ENCODE measurements at places on chromosomes 6 and 20. TPM values are rescaled to one million over a fixed set of nuclear protein-coding genes. Genes with fewer than 3 reads are reported as not detected.

GRCh38 chr6:157622427-157622826 is 200.6 kb upstream of the SNX9 start:
- no peak for DNase-seq

DNA sequence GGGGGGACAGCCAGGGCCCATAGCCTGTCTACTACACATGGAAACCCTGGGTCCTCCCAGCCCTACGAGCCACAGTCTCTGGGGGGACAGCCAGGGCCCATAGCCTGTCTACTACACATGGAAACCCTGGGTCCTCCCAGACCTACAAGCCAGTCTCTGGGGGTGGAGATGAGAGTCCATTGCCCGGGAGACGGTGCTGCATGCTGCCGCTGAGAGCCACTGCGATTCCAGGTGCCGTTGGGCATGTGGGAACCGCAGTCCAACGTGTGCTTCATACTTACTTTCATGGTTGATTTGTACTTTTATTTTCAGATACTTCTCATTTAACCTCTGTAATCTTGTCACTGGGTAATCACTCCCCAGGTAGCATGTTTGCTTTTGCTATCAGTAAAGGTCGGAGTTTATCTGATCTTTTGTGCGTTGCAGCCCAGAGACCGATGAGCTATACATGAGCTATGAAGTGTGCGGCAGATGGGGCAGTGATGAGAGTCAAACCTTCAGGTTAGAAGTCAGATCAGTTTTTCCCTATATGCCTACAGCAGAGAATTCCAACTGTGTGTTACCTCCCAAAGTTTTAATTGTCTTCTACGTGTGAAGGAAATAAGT is 58.2 kb downstream of the SMOC2 start:
- no peak for DNase-seq

DNA sequence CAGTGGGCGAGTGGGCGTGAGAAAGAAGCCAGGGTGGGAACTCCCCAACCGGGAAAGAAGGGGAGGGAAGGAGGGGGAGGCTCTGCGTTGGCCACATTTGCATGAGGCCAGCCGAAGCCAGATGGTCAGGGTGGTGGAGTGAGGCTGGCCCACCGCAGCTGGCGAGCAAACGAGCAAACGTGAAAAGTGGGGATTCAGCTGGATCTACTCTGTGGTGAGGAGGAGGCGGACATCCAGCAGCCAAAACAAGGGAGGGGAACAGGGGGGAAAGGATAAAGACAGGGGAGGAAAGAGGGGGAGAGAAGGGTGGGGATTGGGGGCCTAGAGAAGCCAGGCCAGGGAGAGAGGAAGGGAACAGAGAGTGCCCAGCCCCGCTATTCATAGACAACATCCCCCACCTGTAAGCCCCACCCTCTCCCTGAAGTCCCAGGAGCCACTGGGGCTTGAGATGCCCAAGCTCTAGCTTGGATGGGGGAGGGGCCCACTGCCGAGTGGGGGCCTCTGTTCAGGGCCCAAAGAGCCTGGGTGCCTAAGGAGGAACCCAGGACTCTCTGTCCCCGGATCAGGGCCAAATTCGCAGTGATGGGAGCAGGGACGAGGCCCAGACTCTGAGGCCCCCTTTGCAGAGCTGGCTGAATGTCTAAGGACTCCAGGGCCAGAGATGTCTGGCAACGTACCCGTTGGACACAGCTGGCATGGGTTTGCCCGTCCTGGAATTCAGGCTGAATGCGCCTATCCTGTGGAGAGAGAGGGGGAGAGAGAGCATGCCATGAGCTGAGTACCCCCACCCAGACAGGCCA is 45.1 kb downstream of the CPNE5 start:
- no peak for DNase-seq

DNA sequence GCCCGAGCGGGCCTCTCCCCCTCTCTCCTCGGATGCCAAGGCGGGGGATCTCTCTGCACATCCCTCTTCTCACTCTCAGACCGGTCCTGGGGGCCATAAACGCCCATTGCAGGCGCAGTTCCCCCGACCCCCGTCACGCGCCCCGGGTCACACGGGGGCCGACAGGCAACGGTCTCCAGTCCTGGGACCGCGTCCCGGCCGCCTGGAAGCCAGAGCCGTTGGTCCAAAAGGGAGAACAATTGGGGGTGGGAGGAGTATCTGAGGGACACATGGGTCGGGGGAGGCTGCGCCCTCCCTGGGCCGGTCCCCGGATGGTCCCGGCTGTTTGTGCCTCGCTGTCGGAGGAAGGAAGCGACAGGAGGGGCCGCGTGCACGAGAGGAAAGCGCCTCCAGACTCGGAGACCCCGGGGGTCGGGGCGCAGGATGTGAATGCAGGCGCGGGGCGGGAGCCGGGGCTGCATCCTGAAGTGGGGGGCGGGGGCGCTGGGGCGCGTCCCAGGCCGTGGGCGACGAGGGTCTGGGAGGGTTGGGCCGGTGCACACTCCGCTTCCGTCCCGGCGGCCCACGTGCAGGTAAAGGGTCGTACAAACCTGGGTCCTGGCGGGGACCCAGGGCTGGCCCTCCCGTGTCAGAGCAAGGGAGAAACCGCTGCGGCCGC is 903 bp downstream of the SLC4A11 start:
- no peak for DNase-seq

GRCh38 chr6:90369024-90369519 is 72.4 kb upstream of the BACH2 start:
- no peak for DNase-seq

GRCh38 chr6:114106020-114106419 is 135.1 kb upstream of the HDAC2 start:
- DNase-seq: no peak

- peak; percentile 71 for DNase-seq
Observed at GRCh38 chr6:36120539-36120938, 9.8 kb upstream of the MAPK13 start.

- DNase-seq: no peak
Observed at GRCh38 chr6:20840675-20841074, 306.4 kb downstream of the CDKAL1 start.

DNA sequence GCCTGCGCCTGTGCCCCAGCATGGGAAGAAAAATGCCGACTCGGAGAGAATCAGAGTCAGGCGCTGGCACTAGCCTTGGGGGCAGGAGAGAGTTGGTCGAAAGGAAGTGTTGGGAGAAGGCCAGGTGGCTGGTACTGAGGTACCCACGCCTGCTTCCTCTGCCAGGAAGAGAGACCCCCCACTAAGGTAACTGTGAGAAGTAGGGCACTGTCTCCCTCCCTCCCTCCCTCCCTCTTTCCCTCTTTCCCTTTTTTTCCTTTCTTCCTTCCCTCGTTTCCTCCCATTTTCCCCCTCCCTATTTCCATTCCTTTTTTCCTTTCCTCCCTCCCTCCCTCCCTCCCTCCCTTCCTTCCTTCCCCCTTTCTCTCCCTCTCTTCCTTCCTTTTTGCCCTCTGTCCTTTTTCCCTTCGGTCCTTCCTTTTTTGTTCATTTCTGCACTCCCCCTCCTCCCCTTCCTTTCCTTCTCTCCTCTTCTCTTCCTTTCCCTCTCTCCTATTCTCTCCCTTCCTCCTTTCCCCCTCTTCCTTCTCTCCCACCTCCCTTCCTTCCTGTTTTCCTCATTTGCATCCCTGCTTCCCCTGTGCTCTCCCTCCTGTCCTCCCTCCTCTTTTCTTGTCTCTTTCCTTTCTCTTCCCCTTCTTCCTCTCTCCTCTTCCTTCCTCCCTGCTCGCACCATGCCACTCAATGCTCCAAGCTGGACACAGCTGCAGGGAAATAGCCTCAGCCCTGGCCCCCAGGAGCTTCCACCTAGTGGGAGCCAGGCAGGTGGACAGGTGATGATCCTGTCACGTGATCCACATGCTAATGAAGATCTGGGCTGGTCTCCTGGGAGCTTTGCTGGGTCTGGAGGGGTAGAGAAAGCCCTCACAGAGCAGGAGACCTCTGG is 148.0 kb downstream of the DHX35 start:
- DNase-seq: no peak

GRCh38 chr6:35295521-35296315 is 1.9 kb upstream of the DEF6 start:
- DNase-seq: no peak

DNA sequence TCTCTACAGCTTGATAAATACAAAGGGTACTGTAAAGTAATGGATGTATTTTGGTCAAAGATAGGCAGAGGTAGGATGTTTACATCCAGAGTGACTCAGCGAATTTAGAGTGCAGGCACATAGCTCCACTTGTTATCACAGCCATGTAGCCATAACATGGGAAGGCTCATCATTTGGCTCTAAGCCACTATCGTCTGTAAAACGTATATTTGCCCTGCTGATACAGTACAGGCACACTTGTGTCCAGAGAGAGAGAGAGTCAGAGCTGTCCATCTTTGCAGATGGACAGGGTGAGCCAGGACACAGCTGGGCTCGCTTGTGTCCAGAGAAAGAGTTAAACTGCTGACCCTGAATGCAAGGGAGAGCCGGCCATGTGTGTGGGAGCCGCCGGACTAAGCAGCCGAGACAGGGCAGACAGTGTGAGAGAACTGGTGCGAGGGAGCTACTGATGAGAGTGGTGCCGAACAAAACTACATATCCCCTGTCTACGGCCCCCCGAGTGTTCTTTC is 619.0 kb downstream of the DOK5 start:
- no peak for DNase-seq

DNA sequence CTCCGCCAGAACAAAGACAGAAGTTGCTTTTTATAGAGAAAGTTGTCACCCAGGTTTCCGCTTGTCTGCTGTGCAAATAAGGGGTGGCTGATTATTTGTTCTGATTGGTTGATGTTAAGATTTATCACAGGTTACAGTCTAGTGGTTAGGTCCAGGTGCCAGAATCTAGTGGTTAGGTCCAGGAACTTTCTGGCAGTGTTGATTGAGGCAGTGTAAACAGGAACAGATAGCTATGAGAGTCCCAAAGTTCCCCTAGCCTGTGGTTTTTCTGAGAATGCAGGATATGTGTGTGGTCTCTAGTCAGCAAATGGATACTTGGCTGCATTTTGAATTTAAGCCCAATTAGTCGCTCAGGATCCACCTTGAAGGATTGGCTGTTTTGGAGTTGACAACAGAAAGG is 148.0 kb downstream of the TMEM200A start:
- DNase-seq: peak; percentile 82

- no peak for DNase-seq
Observed at GRCh38 chr6:159761129-159761872, 544 bp upstream of the ACAT2 start.

GRCh38 chr20:42493001-42493400 is 696.7 kb downstream of the PTPRT start:
- DNase-seq: no peak

GRCh38 chr6:163670336-163670735 is 255.8 kb downstream of the QKI start:
- DNase-seq: no peak

The TMEM244 gene
- total RNA-seq: not detected

The PSMA7 gene
- 450 TPM for total RNA-seq

The C6orf47 gene
- total RNA-seq: 18.1 TPM

The DCBLD1 gene
- total RNA-seq: 3.9 TPM

The SIRPB1 gene
- total RNA-seq: 1.6 TPM

The CITED2 gene
- 72.5 TPM for total RNA-seq

The C6orf58 gene
- 0.16 TPM for total RNA-seq

Measured in activated T-helper 1 cell treated with anti-CD3 and anti-CD28 coated beads, Interleukin-12 subunit alpha, Interleukin-12 subunit beta, Interleukin-2, Interleukin-4 antibody, amounts not matched to agents 30 ng/mL and 10 ng/mL and 1 ng/mL, durations not matched to agents 14 hours and 24 hours and 36 hours (primary cell).